Stimulated activated CD8-positive, alpha-beta memory T cell treated with anti-CD3 and anti-CD28 coated beads, Interleukin-15, amount 100 ng/mL, for 1 hour (primary cell): ENCODE measurements at places on chromosomes 4 and X.

GRCh38 chrX:110175146-110175545 lies 142.7 kb downstream of the AMMECR1 start:
- no peak for DNase-seq

GRCh38 chr4:177105536-177105935 lies 204.1 kb upstream of the NEIL3 start:
- DNase-seq = no peak

DNA sequence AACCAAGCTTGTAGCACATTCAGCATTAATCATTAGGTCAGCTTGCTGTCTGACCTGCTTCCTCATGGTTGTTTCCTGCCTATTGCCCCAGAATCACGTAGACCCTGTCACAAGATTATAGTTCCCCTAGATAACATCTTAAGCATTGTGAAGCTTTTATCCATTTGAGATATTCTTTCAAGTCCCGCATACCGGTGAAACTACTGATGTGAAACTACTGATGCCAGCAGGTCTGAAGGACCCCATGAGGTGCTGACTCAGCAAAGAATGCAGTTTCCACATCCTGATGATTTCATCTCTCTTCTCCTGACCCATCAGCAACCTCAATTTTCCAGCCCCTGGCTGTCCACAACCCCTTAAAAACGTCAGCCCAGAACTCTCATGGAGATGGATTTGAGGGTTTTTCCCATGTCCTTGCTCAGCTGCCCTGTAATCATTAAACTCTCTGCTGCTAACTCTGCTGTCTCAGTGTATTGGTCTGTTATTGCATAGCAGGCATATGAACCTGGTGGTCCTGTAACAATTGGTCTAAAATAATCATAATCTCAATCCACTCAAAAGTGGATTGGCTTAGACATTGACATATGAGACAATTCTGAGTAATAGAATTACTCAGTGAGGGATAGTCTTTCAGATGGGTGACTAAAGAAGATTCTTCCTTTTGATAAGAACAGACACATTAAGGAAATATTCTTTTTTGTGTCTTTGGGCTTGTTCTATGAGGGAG lies 26.3 kb upstream of the UBA6 start:
- DNase-seq = no peak

GRCh38 chr4:94933799-94934198 lies 176.0 kb downstream of the BMPR1B start:
- no peak for DNase-seq

DNA sequence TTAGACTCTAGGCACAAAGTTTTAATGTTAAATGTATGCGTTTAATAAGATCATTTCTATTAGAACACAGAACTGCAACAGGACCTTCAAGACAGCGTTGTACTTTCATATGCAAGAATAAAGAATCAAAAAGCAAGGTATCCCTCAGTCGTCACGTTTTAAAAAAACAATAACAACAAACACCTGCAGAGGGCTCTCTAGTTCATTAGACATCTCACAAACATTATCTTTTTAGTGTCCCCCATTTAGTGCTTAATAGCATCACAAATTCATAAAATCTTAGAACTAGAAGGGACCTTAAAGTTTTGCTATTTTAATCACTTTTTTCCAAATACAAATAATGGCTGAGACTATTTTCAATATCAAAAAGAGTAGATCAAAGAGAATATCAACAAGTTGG lies 236.6 kb downstream of the DCHS2 start:
- DNase-seq = no peak
